Stimulated activated CD4-positive, alpha-beta T cell treated with anti-CD3 and anti-CD28 coated beads, Interleukin-12 subunit alpha, Interleukin-12 subunit beta, amount 100 ng/mL, for 4 hours (primary cell): ENCODE measurements at places on chromosomes 3 and 15.

GRCh38 chr3:123281406-123281805, 79.7 kb downstream of the SEC22A start:
- DNase-seq = no peak

GRCh38 chr15:90597577-90597976, 67.9 kb downstream of the CRTC3 start:
- no peak for DNase-seq

DNA sequence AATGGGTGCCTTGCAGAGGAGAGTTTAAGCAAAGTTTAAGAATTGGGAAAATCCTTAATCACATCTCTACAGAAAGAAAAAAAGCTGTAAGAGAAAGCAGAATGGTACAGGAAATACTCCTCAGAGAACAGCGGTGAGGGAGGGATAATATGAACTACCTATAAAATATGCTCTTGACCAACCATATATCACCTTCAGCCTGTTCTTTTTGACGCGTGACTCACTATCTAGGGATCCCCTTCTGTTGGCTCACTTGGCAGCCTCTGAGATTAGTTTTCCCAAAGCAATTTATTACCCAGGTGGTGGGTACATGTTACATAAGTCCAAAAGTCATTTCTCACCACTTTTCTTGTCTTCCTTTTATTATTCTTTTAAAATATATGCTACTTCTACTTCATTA, 97.7 kb downstream of the CNTN6 start:
- no peak for DNase-seq

- DNase-seq = peak; percentile 38
These were observed 53.8 kb downstream of the SST start for GRCh38 chr3:187616307-187616972.

GRCh38 chr3:128603811-128604775, 46.5 kb downstream of the RPN1 start:
- DNase-seq = no peak

DNA sequence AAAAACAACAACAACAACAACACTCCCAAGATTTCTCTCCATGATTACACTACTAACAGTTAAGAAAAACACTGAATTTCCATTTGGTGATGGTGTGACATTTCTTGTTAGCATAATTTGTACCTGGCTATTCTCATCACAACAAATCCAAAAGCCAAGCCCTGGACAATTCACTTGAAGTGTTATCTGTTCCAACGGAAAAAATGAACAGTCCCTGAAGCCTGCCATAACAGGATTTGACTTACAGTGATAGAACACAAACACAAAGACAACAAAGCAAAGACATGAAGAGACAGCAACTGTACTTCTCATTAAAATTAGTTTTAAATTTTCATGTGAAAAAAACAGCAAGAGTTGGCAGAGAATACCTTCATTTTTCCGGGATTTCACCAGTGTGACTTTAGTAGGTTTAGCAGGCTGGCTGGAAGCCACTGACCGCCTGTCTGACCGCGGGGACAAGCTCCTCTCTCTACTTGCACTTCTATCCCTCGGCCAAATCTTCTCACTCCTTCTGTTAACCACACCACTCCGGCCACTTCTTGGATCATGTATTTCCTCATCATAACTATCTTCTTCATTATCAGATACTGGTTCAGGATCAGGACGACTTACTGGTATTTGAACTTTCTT, 56.3 kb downstream of the TJP1 start:
- no peak for DNase-seq

- no peak for DNase-seq
These were observed 122.7 kb downstream of the FBLN2 start for GRCh38 chr3:13671482-13672233.
